ENCODE measurements at places on chromosomes 12 and 14.
A peak's percentile ranks its signal among the peaks of the same experiment; 100 is the strongest.

GRCh38 chr14:101206556-101206955 is 303.0 kb upstream of the RTL1 start:
- no peak for DNase-seq

GRCh38 chr12:118011961-118012360 is 4.5 kb upstream of the RFC5 start:
- DNase-seq, result no peak

DNA sequence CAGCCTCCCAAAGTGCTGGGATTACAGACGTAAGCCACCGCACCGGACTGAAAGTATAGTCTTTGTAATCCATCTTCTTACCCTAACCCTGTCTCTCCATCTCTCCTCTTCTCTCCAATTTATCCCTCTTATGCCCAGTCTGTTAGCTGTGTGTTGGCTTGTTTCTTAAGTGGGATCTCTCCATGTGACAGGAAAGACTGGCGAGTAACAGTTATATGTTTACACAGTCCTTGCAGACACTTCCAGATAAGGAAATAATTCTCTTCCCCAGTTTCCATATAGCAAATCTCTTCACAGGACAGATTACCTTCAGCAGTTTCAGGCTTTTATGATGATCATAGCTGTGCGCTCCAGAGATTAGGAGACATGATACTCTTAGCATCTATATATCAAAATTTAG is 16.0 kb upstream of the DIP2B start:
- no peak for DNase-seq

GRCh38 chr12:94621662-94622359 is 28.5 kb downstream of the TMCC3 start:
- DNase-seq, result no peak

GRCh38 chr12:131089531-131090273 is 136.0 kb downstream of the ADGRD1 start:
- DNase-seq, result no peak

DNA sequence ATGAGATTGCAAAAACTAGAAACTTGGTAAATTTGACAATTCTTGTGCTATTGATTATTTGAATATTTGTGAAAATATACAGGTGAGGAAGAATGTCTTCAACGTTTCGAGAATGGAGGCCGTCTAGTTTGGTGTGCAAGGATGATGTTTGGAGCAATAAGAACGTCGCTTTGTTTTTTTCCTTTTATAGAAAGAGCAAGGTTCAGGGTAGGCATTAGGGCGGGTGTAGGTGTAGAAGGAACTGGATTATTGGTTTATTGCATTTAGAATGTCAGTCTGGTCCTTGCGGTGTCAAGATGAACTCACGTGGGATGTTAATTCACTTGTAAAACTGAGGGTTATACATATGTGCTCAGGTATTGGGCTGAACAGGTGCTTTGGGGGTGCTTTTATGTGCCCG is 1.1 kb downstream of the RPS26 start:
- no peak for DNase-seq

DNA sequence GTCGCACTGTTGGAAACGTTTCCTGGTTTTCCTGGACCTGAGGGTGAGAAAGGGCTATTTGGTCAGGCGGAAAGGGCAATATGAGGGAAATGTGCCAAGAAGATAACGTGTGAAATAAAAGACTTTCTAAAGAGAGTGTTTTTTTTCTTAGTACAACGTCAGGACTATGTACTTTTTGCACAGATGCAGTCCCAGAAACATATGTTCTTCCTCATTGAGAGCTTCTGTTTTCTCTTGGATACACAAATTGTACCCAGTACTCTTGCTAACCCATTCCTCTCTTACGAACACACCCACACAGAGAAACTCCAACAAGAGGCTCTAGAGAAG is 669 bp upstream of the PKP2 start:
- DNase-seq, result no peak

- peak; percentile 40 for DNase-seq
Measured at GRCh38 chr14:54366736-54367735, 29.8 kb upstream of the CDKN3 start.

Measured in GDM1 (cell line).